ENCODE measurements at places on chromosomes 7 and 10.

DNA sequence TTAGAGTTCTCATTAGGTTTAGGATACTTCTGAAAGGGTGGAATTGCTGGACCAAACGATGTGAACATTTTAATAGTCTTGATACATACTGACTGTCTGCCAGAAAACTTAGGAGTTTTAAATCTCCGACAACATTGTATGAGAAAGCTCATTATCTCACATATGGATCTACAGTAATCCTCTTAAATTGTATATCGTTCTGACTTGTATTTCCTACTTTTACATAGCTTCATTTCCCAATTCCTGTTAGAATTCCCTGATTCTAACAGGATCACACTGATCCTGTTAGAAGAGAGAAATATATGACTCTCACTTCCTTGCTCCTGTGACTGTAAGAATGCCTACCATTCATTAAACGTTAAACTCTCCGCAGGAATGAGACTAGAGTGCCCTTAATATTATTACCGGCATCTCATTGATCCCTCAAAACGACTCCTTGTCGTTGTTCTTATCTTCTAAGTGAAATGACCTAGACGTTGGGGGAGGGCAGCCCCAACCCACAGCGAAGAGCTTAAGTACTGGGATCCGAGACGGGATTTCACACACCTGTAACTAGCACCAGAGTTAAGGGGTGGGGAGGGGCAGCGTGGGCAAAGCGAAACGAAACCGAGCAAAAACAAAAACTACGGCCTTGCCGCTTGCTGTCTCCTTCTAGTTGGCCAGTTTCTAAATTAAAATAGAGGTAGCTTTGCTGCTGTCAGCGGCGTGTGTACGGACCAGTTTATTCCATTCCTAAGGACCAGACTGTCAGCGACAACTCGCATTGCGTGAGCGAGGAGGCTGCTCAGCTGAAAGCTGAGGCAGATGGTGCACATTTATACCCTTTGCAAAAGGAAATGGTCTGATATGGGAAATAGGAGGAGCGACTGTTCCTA is 678 bp upstream of the TMEM106B start:
- no peak for DNase-seq

GRCh38 chr10:103458720-103459119 is at the start of gene CALHM1:
Gene CALHM1, minus strand, starts transcription at chr10:103458900. Its CDS starts 149 bp downstream, at chr10:103458751.
- DNase-seq = no peak

DNA sequence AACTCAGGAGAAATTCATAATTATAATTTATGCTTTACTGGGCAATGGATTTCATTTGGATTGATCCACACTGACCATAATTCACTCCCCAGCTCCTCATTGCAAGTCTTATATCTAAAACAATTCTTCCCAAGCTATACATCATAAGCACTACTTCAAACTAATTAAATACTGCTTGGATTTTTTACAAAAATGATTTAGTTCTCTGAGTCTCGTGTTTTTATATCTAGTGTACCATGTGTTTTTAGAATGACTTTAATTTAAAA is 443.8 kb downstream of the GPAM start:
- no peak for DNase-seq

GRCh38 chr10:118106426-118106825 is 59.7 kb upstream of the RAB11FIP2 start:
- no peak for DNase-seq

DNA sequence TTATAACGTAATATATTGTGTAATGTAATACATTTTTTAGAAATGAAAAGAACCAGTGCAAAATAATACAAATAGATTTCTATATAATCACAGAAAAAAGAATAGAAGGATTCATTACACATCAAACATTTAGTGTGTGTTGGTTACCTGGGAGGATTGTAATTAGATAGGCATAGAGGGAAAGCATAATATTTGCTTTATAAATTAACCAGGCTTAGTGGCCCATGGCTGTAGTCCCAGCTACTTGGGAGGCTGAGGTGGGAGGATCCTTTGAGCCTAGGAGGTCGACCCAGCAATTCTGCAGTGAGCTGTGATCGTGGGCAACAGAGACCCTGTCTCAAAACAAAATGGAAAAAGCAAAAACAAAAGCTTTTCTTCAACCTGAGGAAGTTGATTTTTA is 5.0 kb upstream of the CNOT4 start:
- DNase-seq = no peak

- DNase-seq = no peak
These were observed 93.0 kb downstream of the PCDH15 start for GRCh38 chr10:54708021-54708420.

GRCh38 chr10:70404787-70405036 is 767 bp downstream of the EIF4EBP2 start:
- DNase-seq = no peak

GRCh38 chr10:92811986-92812385 is 36.3 kb upstream of the EXOC6 start:
- DNase-seq = no peak

- DNase-seq = no peak
These were observed 51.7 kb downstream of the DAGLB start for GRCh38 chr7:6395898-6396595.

GRCh38 chr7:83040484-83040883 is 122.2 kb downstream of the PCLO start:
- no peak for DNase-seq

DNA sequence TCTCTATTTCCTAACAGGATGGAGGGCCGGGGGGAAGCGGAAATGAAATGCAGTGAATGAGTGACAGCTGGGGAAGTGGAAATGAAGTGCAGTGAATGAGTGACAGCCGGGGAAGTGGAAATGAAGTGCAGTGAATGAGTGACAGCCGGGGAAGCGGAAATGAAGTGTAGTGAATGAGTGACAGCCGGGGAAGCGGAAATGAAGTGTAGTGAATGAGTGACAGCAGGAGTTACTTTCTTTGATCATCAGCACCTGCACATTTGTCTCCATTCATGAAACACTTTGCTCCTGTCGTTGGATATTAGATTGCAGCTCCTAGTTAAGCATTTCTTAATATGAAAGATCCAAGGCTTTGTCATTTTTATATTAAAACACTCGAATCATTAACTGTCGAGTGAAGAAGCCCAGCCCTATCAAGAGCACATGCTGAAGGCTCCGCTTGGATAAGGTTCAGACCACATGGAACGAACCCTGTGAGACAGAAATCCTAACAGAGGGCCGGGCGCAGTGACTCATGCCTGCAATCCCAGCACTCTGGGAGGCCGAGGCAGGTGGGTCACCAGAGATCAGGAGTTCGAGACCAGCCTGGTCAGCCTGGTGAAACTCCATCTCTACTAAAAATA is 406.0 kb upstream of the ADARB2 start:
- no peak for DNase-seq

DNA sequence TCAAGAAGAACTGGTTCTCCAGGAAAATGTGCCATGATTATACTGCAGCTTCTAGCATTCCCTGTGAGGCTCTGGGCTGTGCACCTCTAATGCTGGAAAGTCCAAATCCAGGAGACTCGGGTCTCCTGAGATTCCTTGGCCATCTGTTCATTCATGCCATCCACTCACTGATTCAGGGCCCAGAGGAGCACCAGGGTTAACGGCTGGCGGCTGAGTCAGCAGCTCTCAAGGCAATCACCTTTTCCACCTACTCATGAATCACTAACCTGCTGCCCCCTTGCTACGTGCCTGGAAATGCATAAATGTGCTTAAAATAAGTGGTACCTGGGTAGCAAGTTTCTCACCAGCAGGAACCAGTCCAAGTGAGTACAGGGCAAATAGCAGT is 132.7 kb downstream of the KCNMA1 start:
- no peak for DNase-seq

DNA sequence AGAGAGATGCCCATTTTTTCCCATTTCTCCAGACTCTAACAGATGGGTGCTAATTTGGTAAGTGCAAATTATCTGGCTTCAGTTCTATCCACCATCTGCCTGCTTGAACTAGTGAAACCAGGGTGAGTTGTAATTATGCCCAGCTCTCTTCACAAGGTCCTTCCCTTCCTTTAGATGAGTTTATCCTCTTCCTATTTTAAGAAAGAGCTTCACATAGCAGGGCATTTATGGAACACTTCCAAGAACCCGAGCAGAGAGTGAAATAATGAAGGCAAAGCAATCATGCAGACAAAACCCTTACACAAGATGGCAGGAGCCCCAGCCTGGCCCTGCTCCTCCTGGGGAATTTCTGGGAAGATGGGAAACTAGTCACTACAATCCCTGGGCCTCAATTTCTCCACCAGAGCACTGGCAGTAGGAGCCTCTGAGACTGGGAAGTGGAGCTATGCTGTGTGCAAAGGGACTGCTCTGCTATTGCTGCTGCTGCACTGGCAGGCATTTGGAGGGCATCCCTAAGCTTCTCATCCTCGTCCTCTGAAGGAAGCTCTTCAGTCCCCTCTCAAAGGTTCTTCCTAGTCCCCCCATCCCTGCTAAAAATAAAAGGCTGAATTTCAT is 33.7 kb upstream of the PLXNA4 start:
- no peak for DNase-seq
